ENCODE measurements at places on chromosomes 1 and 21.

- no peak for DNase-seq
Observed at GRCh38 chr21:39705849-39706248, 39.1 kb upstream of the IGSF5 start.

- no peak for DNase-seq
Observed at GRCh38 chr1:53396573-53397268, 62.5 kb upstream of the DMRTB1 start.

- no peak for DNase-seq
Observed at GRCh38 chr1:173148971-173149370, 58.2 kb downstream of the TNFSF4 start.

GRCh38 chr1:70042090-70042731 lies 163.2 kb downstream of the LRRC40 start:
- no peak for DNase-seq

DNA sequence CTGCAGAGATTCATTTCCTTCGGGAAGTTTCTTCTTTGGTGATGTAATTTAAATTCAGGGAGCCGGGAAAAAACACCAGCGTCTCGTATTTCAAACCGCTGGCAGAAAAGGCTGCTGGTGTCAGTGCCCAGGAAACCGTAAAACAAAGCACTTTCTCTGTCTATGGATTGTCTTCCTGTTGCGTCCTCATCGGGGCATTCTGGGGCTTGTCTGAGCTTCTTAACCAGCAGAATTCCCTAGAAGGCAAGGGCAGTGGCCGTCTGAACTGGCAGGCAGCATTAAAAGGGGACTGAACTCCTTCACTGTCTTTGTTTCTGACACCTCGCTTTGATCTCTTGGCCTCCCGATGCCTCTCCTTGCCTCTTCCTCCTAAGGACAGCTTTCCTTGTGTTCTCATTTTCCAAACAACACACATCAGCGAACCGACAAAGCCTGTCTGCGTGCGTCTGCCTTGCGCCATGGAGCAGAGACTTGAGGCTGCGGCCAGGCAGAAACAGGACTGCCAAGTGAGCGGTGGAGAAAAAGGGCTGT lies 391.6 kb upstream of the VAMP3 start:
- DNase-seq: no peak

DNA sequence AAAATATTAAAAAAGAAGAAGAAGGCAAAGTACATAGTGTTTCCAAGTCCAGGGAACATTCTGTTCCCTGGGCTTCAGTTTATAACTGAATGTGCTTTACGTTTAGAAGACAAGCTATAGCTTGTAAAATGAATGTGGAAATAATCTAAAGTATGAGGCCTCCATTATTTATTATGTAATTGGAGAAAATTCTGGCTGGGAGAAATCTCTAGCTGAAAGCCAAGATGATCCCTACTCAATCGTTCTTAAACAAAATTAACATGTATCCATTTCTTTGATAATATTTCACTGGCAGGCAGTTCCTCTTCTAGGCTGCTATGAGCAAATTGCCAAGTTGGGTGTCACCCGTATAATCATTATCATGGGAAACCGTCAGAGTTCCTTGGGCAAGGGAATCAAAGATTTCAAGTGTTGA lies 52.2 kb upstream of the ETS2 start:
- DNase-seq: no peak

- DNase-seq: peak; percentile 47
Observed at GRCh38 chr1:155063550-155064110, at the start of gene EFNA4. TSS of gene EFNA4 (plus strand) at chr1:155063740. CDS start at chr1:155063824, 84 bp downstream.

- DNase-seq: no peak
Observed at GRCh38 chr21:42969193-42969600, 5.2 kb upstream of the PKNOX1 start.

GRCh38 chr1:35605867-35606182 lies 32.7 kb downstream of the TFAP2E start:
- DNase-seq: no peak

DNA sequence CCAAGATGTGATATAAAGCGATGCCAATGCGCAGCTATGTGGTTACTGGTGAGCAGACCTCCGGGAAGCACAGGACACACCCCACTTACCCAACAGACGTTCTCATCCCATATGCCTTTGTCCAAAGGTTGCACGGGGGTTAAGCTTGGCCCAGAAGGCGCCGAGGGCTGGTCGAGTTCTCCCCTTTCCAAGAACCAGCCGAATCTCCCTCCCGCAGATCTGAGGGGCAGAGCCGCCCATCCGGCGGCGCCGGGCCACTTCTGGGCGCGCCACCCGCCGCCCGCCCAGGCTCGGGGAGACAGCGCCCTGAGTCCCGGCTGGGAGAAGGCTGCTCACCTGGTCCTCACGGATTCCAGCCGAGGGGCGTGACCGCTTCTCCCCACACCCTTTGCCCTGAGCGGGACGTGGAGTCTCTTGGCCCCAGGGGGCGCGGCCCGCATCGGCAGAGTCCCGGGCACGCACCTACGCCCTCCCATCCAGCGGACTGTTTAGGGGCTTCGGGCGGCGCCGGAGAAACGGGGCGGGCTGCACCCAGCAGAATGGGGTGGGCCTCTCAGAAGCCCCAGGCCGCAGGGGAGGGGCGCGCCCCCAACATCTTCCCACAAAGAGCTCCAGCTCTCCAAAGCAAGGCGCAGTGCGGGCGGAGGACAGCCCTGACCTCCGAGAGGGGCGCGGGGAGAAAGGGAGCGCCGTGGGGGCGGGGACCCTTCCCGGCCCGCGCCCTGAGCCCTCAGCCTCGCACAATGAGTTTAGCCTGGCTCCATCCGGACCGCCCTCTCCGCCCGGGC lies 615 bp downstream of the GPR161 start:
- DNase-seq: no peak

DNA sequence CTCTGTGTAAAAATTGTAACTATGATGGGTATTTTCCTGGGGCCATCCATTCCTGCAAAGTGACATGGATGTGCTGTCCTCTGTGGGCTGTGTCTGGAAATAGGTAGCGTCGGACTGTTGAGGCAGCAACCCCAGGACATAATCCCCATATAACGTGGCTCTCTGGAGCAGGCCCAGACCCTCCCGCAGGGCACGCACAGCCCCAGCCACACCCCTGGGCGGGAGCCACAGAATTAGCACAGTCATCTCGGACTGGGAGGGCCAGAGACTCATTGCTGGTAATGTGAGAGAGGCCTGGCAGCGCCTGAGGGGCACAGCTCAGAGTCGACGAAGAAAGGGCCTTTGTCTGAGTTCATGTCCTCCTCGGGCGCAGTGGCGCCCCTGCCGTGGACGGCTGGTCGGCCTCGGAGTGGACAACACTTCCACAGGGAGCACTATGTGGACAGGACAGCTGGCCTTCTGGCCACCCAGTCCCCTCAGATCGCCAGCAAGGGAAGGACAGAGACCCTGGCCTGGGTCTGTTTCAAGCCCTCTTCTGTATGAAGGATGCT lies 20.1 kb downstream of the SIM2 start:
- no peak for DNase-seq

DNA sequence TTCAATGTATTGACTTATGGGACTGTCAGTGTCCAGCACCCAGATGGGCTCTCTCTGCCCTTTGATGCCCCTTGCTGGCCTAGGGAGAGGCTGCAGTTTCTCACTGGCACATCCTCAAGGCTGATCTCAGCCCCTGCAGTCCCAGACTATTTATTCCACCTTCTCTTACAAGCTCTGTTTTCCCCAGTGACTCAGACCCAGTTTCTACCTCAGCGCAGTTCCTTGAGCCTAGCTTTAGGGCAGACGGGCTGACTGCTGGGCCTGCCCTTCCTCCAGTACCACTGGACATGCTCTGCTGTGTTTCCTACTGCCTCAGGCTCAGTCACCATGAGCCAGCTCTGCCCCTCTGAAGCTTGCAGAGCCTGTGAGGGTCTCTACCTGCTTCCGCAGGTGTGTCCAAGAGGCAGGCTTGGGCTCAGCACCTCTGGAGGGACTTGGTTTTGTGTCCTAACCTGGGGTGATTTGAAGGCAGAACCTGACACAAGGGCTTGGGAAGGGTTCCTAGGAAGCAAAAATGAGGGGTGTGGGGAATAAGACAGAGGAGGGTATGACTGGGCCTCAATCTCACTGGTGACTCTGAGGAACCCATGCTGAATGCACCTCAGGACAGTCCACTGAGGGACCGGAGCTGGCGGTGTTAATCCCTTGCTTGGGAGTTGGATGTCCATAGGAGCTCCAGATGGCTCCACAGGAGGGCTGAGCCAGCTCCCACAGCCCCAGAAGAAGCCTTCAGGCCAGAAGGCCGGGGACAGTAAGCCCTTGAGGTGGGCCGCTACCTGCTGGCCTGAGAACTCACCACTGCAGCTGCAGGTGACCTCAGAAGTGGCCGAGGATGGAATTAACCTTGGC lies 689.9 kb downstream of the MATN1 start:
- no peak for DNase-seq

- no peak for DNase-seq
Observed at GRCh38 chr1:47968556-47968888, 28.7 kb downstream of the TRABD2B start.

DNA sequence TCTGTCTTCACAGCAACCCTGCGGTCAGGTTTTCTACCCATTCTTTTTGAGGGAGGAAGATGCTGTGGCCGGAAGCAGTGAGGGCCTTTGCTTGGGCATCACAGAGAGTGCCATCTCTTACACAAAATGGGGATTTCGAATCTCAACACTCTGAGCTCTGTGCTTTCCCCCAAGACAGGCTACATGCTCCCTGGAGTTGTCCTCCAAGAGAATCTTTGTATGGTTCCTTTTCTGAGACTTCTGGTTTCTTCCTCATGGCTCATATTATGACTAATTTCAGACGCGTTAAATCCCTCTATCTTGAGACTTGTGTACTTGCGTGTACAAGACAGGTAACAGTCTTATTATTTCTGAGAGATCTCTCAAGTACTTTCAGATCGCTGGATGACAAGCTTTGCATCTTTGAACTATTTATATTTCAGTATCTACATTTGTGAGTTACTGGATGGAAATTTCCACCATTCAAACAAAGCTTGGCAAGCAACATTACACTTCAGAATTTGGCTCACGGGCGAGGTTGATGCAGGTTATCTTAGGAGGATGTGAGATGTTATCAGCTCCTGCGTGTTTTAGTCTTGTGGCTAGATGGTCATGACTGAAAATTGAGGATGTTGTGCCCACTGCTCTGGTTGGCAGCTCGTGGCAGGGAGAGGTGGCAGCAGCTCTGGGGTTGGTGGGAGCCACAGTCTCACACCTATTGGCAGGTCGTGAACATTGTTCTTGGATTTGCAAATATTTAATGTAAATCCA lies 19.4 kb downstream of the ABCG1 start:
- DNase-seq: no peak

DNA sequence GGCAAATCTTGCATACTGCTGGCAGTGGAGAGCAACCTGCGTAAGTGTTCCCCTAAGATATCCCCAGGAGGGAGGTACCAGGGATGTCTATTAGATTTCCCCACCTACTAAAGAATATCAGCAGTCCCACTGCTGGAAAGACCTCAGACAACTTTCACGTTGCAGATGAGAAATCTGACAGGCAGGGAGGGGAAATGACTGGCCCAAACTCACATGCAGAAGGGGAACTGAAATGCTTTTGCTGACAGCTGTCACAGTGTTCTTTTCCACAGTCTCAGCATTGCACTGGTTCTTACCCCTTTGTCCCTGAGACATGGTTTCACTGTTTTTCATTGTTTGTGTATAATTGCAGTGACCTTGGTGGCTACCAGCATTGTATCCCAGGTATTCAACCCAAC lies 84.8 kb upstream of the ATP1A1 start:
- DNase-seq: no peak

DNA sequence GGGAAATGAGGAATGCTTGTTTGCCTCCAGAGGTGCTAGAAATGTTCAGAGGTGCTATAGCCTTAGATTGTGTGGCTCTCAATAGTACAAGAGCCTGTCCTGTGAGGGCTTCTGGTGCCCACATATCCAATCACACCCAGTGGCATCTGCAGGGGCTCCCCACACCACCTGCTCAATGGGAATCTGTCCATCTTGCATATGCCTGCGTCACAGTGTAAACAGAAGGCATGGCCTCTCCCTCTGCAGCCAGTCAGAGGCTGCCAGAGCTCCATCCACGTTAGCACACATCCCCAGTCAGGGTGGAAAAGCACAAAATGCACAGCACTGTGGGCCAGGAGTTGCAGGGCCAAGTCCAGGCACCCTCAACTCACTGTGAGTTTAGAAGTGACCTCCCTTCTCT lies 113.6 kb upstream of the GRIK3 start:
- DNase-seq: no peak

DNA sequence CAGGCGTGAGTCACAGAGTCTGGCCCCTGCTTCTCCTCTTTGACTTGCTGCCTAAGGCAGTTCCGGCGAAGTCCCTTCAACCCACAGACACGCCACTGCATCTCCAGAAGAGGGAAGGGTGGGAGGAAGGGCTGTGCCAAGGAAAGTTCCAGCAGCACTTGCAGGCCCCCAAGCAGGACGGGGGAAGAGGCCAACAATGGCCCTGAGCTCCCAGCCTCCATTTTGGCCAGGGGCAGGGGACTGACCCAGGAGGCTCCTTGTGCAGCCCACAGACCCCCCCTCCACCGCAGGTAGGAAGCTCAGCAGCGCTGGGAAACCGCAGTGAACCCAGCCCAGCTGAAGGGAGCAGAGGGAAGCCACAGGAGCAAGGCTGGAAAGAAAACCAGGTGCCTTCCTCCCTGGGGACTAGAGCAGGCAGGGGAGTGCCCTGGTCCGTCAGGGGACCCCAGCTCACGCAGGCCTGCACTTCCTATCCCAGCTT lies 35.4 kb downstream of the ACOT7 start:
- DNase-seq: no peak

DNA sequence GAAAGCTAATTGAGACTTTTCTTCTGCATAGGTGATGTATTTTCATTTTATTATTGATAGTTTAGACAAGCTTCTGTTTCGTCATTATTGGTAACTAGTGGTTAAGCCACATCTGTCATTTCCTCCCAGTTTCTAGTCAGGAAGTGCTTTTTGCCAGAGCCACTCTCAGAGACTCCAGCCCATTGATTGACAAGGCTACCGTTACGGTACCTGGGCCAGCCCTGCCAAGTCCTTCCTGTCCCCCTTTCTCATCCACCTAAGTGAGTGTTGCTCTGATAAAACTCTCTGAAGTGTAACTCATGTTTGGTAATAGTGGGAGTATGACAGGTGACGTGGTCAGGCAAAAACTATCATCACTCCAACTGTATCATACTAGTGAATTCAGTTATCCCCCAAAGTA lies 29.6 kb upstream of the AGL start:
- no peak for DNase-seq

DNA sequence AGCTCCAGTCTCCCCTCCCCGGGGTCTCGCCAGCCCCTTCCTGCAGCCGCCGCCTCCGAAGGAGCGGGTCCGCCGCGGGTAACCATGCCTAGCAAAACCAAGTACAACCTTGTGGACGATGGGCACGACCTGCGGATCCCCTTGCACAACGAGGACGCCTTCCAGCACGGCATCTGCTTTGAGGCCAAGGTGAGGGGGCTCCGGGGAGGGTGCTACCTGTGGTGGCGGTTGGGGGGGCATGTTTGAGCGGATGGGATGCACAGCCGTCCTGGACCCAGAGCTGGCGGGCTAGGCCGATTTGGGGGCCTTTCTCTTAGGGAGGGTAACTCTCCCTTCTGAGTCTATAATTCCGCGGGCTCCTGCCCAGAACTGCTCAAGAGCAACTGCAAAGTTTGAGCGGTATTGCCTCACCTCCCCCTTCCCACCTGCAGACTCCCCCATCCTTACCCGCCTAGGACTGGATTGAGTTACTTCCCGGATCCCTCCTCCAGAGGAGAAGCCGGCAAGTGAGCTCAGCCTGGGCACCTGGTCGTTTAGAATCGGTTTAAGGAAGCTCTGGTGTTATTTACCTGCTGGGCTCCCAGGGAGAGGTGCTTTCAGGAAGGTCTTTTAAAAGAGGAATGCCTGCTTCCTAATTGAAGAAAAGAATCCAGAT lies 730 bp downstream of the NOS1AP start:
- no peak for DNase-seq

All from NCI-H1436 (cell line).